ENCODE measurements at places on chromosomes 2 and 18.

DNA sequence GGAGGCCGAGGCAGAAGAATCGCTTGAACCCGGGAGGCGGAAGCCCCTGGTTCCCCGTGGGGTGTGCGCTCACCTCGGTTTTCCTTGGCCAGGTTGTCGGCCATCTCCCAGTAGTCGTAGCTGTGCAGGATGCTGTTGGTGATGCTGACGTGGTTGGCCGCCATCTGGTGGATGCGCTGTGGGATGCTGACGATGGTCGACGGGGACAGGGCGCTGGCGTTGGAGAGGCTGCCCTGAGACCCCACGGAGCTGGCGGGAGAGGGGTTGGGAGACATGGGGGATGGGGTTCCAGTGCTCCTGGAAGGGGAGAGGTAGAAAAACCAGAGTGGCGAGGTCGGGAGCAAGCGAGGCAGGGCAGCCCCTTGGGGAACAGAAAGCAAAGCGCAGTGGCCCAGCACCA lies 64.4 kb upstream of the REV1 start:
- DNase-seq: no peak

DNA sequence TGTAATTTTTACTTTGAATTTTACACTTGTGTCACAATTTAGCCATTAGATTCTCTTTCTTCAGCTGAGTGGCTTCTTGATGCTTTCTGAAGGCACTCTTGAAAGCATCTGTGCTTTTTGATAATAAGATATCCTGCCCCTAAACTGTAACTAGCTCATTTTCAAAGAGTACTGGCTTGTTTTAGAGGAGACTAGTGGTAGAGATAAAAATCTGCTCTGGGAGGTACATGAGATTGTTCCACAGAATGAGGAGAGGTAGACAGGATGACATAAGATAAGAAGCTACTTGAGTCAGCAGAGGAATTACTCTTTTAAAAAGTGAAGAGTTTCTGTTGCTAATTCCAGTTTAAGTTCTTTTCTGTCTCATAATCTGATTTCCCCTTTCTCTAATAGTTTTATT lies 10.6 kb downstream of the PLEKHB2 start:
- DNase-seq: no peak

DNA sequence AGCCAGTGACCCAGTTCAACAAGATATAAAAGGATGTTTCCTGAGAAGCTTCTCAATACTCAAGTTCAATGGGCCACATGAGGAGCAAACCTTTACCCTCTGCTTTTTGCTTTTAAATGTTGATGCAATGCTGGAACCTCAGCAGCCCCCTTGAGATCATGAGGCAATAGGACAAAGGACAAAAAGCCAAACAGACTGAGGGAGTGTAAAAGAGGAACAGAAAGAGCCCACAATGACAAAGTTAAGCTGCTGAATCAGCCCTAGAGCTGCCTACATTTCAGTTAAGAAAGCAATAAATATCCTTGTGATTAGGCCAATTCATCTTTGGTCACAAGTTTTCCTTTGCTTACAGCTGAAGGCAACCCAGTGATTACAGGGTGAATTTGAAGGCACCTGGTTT lies 76.9 kb downstream of the MRO start:
- no peak for DNase-seq

DNA sequence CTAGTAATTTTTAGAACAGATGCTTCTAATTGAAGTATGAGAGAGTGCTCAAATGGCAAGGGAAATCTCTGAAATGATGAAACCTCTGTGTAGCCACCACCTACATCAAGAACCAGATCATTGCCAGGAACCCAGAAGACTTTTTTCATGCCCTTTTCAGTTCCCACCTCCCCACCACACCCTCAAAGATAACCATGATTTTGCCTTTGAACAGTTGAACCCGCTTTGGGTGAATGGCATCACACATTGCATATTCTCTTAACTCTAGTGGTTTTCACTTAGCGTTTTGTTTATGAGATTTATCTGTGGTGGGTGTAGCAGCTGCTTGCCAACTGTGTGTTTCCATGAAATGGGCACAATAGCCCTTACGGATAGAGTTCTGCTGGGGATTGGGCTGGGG lies 142.9 kb upstream of the HDAC4 start:
- no peak for DNase-seq

- DNase-seq: no peak
Measured at GRCh38 chr2:84029903-84030575, 429.0 kb downstream of the SUCLG1 start.

- peak; percentile 76 for DNase-seq
Measured at GRCh38 chr18:13268158-13269012, 49.8 kb downstream of the LDLRAD4 start.

- DNase-seq: peak; percentile 91
Measured at GRCh38 chr2:231191896-231192872, 6.2 kb upstream of the ARMC9 start.

- no peak for DNase-seq
Measured at GRCh38 chr2:19362094-19362754, 3.8 kb upstream of the OSR1 start.

DNA sequence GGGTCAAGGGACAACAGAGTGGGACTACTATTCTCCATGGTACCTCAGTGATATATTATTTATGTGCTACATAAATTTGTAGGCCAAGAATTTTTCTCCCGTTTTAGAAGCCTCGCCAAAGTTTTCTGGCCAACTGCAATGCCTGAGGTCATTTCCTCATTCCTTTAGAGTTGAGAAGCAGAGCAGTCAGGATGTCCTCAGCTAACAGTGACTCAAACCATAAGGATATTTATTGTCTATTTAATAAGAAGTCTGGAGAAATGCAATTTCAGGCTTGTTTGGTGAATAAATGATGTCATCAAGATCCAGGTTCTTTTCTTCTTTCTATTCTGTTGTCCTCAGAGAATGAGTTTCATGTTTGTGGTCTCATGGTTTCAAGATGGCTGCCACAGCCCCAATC lies 91.0 kb downstream of the ADCYAP1 start:
- DNase-seq: no peak

GRCh38 chr18:23331091-23331920 lies 121.8 kb upstream of the RIOK3 start:
- no peak for DNase-seq

DNA sequence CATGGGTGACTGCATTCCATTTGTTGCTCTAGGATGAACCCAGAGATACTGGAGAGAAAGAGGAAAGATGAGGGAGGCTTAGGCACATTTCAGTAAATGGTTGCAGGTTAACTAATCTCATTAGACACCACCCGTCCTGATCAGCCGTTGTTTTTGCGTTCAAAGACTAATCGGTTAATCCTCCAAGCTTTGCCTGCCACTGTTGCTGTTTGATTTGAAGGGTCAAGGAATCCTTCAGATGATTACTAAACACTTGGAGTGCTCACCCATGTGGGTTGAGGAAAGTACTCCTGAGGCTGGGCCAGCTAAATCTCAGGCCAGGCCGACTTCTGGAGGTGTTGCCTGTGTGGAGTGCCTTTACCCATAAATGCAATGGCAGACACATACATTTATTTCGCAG lies 8.6 kb downstream of the SH3RF3 start:
- DNase-seq: no peak

DNA sequence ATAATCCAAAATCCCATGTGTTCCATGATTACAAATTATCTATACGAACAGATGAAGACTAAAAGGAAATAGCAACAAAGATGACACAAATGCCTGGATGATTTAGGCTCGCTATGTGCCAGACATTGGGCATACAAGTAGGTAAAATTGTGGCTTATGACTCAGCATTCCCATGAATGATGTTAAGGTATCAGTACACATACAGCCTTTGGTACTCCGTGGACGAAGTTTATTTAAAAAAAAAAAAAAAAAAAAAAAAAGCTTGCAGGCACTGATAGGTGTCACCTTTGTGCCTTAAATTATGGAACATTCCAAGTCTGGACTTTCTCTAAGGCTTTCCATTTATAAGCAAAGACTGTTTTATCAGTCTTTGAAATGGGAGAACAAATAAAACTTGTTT lies 2.7 kb downstream of the CHAC2 start:
- DNase-seq: no peak

Data from right atrium auricular region (tissue), 2 donors.